Activated naive CD4-positive, alpha-beta T cell (primary cell): ENCODE measurements at places on chromosomes 1 and 21.
A peak's percentile ranks its signal among the peaks of the same experiment; 100 is the strongest.

DNA sequence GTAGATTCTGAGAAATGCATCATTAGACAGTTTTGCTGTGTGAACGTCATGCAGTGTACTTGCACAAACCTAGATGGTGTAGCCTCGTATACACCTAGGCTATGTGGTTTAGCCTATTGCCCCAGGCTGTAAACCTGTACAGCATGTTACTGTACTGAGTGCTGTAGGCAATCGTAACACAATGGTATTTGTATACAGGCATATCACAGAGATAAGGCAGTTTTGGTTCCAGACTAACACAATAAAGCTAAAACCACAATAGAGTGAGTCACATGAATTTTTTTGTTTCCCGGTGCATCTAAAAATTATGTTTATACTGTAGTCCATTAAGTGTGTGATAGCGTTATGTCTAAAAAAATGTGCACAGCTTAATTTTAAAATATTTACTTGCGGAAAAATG is 6.9 kb downstream of the IL10RB start:
- no peak for DNase-seq

DNA sequence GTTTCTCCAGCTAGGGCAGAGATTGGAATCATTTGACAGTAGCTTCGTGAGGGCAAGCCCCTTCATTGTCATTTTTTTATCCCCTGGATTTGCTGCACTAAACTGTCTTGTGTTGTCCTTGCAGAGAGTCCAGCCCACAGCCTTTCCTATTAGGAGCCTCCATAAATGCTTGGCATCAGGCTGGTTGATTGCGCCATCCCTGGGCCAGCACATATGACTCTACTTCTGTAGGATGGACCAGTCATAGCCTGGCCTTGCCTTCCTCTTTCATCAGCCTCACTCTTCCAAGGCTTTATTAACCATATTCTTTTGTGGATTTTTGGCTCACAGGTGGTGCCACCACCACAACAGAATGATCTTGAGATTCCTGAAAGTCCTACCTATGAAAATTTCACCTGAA is 31.4 kb downstream of the LY9 start:
- no peak for DNase-seq

DNA sequence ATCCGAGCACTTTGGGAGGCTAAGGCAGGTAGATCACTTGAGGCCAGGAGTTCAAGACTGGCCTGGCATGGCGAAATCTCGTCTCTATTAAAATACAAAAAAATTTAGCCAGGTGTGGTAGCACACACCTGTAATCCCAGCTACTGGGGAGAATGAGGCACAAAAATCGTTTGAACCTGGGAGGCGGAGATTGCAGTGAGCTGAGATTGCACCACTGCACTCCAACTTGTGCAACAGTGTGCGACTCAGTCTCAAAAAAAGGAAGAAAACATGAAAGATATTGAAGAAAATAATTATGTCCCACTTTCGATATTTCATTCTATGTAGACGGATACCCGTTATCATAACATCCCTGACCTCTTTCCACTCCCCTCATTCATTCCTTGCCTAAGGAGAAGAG is 19.2 kb downstream of the TUT4 start:
- no peak for DNase-seq

GRCh38 chr1:119758584-119758983 is 10.1 kb downstream of the HMGCS2 start:
- DNase-seq, result no peak

- DNase-seq, result no peak
Observed at GRCh38 chr1:15049067-15049466, 104.5 kb upstream of the TMEM51 start.

DNA sequence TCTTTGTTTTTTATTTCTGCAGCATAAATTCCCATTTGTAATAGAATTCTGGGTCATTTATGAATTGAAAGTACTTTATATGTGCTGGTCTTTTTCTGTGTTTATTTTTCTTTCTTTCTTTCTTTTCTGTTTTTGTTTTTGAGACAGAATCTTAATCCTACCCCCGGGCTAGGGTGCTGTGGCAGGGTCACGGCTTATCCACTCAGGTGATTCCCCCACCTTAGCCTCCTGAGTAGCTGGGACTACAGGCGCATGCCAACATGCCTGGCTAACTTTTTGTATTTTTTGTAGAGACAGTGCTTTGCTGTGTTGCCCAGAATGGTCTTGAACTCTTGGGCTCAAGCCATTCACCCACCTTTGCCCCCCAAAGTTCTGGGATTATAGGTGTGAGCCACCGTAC is 18.7 kb downstream of the RAP1A start:
- DNase-seq, result no peak

DNA sequence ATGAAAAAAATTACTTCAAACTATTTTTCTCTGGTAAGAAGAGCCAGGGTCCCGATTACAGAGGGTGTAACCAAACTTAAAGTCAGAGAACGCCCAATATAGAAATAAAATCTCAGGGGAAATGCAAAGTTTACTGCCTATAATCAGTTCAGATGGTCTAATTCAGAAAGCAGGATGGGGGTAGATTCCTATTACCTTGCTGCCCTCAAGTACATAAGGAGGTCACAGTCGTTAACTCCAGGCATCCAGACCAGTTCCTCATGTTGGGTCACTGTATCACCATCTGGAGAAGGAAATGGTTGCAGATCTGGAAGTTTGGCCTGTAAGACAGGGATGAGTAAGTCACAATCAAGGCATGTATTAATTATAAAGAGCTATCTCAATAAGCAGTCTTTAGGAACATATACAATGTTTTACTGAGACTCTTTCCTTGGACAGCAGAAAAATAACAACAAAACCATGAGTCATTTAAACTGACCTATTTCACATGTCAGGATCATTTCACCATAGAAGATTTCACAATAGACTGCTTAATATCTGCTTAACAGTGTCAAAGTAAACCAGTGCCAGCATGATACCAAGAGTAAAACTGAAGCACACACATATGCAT is 179.4 kb downstream of the SLC45A1 start:
- DNase-seq, result no peak

GRCh38 chr21:26126168-26126553 is 44.4 kb downstream of the APP start:
- no peak for DNase-seq

- no peak for DNase-seq
Observed at GRCh38 chr1:228279011-228279721, 71.3 kb downstream of the OBSCN start.

GRCh38 chr1:219744652-219745469 is 132.0 kb upstream of the ZC3H11B start:
- DNase-seq, result no peak

DNA sequence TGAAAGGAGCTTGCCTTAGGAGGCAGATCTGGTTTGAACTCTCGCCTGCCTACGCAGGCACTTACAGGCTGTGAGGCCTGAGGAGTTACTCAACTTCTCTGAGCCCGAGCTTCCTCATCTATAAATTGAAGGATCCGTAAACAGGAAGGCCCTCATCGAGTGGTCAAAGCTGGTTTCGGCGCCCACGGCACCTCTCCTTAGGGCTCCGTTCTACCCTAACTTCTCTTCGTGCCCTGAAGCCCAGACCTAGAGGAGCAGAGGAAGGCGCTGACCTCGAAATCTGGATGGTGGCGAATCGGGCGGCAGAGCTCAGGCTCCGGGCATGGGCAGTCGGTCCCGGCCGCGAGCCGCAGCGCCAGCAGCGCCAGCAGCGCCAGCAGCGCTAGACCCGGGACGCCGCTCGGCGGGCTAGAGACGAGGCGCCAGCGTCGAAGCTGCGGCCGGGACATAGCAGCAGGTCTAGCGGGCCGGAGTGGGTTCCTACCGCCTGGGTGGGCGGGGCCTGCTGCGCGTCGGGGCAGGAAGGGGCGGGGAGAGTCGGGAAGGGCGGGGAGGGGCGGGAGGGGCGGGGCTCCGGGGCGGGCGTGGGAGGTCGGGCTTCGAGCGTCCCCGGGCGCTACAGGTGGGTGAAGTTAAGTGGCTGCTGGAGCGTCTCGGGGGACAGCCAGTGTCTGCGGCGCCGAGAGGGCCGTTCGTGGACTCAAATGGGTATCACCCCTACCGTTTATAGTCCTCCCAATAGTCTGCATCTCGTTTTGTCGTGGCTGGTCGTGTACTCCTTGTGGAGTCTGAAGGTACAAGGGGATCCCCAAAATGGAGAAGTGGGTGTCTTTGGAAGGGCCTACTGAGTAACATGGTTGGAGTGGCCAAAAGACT is at the start of gene CTBS:
TSS of gene CTBS (minus strand) at position 474 of the 876 bp plus-strand sequence. CDS start at position 449, 25 bp downstream.
- peak; percentile 73 for DNase-seq

- DNase-seq, result no peak
Observed at GRCh38 chr1:9612871-9613624, 24.3 kb downstream of the TMEM201 start.

- DNase-seq, result no peak
Observed at GRCh38 chr21:43819511-43820405, 30.4 kb downstream of the RRP1 start.

DNA sequence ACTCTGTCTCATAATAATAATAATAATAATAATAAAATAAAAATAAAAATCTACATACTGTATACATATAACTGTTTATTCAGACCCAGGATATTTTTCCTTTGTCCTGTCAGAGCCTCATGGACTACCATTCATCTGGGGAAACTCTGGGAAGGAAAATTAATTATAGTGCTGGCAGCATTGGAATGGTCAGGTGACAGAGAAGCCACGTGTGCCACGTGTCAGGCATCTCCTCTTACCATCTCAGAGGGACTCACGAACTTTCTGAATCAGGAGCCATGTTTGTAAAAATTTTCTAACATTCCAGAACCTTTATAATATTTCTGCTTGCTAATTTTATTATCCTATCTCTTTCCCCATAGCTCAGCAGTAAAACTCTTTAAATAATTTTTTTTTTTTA is 97.8 kb upstream of the HNRNPU start:
- DNase-seq, result no peak

GRCh38 chr1:23037081-23037740 is 17.9 kb downstream of the KDM1A start:
- DNase-seq, result no peak

- DNase-seq, result no peak
Observed at GRCh38 chr1:60888126-60888525, 194.2 kb upstream of the NFIA start.

- peak; percentile 4 for DNase-seq
Observed at GRCh38 chr1:224245188-224245587, 62.1 kb downstream of the DEGS1 start.

DNA sequence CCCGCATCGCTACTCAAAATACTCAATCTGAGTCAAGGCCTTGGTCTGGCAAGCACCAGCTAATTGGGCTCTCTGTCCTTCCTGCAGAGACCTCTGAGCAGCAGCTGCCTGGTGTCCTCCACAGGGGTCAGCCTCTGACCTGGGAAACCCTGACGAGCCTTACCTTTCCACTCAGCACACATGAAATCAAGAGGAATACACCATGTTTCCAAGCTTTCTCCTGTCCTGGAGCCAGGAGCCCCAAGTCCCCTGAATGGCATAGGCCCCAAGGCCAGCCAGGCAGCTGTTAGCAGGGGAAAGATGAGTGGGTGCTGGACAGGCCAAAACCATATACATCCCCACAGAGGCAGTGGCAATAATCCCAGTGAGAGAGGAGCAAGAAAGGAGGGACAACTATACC is 27.2 kb upstream of the TSPEAR start:
- no peak for DNase-seq

DNA sequence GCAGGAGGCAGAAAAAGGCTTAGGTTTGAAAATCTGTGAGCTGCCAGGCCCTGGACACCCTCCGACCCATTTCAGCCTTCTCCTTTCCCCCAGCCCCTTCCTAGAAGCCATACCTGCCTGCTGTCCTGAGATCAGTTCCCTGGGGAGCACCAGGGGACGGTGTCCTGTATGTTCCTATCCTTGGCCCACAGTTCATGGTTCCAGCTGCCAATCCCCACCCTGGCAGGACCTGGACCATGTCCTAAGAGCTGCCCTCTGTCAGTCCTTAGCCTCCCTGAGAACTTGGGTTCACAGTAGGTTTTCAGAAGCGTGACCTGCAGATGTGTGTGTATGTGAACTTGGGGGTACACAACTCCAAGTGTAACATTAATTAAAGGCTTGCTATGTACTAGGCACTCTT is 3.8 kb downstream of the TCEA3 start:
- no peak for DNase-seq

DNA sequence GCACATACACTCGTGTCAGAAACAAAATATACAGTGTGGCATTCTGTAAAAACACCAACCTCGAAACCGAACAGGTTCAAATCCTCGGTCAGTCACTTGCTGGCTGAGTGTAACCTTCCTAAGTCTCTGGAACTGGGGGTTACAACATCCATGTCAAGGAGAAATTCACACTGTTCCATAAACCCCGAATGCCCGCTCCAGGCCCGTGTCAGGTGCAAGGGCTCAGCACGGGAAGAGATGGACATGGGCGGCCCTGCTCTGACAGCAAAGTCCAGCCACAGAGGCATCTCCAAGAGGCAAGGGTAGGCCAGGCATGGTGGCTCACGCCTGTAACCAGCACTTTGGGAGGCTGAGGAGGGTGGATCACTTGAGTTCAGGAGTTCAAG is 79.5 kb downstream of the SLC66A1 start:
- DNase-seq, result no peak

DNA sequence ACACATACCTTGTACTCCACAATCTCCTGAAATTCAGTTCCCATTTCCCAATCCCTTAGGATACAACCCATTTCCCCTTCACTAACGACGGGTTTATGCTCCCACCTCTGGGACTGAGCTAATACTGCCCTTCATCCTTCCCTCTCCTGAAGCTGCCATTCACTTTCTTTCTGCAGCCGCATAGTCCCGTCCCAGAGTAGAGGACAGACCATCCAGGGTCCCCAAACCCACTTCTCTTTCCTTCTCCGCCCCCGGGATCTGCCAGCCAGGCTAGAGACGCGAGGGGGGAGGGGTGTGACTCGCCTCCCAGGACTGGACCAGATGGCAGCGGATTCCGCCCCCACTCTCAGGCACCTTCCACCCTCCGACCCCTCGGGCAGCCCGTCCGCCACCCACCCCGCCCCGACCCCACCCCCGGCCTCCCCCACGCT is 679 bp downstream of the ABL2 start:
- no peak for DNase-seq

GRCh38 chr1:223225481-223225880 is 82.4 kb upstream of the TLR5 start:
- no peak for DNase-seq

GRCh38 chr1:30919025-30919881 is 10.7 kb upstream of the SDC3 start:
- no peak for DNase-seq

- no peak for DNase-seq
Observed at GRCh38 chr1:64536836-64537490, 67.0 kb downstream of the CACHD1 start.

- no peak for DNase-seq
Observed at GRCh38 chr1:161285521-161285920, 24.2 kb downstream of the MPZ start.

DNA sequence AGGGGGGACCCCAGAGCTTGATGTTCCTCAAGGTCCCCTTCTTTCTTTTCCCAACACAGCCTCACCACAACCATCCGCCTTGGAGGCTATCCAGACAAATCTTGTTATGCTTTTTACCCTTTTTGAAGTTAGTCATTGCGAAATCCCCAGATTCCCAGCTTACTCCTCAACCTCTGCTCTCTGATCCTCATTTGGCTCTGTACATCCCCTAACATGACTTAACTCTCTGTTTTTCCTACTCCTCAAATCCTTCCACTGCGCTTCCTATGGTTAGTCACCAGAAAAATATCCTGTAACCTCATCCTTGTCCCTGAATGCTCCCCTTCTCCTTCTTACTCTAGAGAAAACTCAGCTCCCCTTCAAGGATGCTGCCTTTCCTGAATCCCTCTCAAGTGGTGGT is 189.1 kb upstream of the POU3F1 start:
- no peak for DNase-seq

GRCh38 chr21:35326677-35327076 is 277.6 kb upstream of the RUNX1 start:
- no peak for DNase-seq

- DNase-seq, result no peak
Observed at GRCh38 chr1:225454733-225455132, 26.9 kb upstream of the LBR start.

- no peak for DNase-seq
Observed at GRCh38 chr1:173427146-173428054, 49.7 kb upstream of the PRDX6 start.
